Lower lobe of right lung (tissue), 2 donors: ENCODE measurements at places on chromosomes 7 and 10. TPM values are rescaled to one million over a fixed set of nuclear protein-coding genes. Genes with fewer than 3 reads are reported as not detected.
A peak's percentile ranks its signal among the peaks of the same experiment; 100 is the strongest.

SPAG6 gene
- total RNA-seq, result 10.4 TPM

ABCB1 gene
- 4.3 TPM for total RNA-seq

NAT16 gene
- not detected for total RNA-seq

STEAP1B gene
- total RNA-seq, result 1.5 TPM

FBXL13 gene
- total RNA-seq, result 3.4 TPM

GPR146 gene
- total RNA-seq, result 44.8 TPM

MTURN gene
- total RNA-seq, result 39.4 TPM

GRCh38 chr7:158782761-158783401, 46.4 kb downstream of the ESYT2 start:
- peak; percentile 54 for DNase-seq

DNA sequence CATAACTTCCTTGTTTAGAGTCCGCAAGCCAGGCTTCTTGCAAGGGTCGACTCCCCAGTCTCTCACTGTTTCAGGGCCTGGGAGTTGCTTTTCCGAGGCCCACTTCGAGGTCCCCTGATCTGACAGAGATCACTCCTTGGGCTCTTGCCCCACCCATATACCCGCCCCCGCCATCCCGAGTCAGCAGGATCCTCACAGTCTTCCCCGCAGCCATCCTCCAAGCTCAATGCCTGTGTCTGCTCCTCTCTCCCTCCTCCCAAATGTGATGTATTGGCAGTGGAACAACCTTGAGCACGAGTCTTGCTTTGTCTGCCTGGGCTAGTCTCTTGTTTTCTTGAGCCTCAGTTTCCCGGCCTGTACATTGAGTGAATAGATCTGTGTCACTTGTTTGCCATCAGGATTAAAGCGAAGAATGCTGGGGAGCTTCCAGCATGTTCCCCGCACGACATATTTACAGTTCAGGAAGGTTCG, 2.4 kb upstream of the HMX2 start:
- DNase-seq, result no peak

GRCh38 chr10:110963162-110963561, 43.8 kb downstream of the SHOC2 start:
- no peak for DNase-seq

DNA sequence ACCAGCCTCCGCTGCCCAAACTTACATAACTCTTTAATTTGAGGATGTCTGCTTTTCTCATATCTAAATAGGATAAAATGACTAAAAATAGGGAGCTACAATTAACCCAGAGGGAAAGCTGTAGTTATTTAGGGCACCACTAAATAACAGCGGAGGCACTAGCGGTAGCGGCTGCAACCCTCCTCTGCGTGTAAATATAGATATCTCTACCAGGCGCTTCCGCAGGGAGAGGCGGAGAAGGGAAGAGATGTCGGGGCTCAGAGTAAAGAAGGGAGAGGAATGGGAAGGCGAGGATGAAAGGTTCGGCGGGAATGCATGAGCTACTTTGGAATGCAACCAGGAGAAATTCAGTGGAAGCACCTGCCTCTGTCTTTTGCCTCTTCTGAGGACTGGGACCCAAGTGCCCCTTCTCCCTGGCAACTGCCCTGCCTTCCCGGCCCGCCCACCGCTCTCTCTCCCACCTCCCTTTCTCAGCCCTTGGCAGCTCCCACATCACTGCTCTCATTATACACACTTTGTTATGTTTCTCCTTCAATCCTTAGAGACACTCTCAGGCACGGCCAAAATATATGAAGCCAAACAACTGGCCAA, 698.3 kb downstream of the PARD3 start:
- DNase-seq, result no peak

DNA sequence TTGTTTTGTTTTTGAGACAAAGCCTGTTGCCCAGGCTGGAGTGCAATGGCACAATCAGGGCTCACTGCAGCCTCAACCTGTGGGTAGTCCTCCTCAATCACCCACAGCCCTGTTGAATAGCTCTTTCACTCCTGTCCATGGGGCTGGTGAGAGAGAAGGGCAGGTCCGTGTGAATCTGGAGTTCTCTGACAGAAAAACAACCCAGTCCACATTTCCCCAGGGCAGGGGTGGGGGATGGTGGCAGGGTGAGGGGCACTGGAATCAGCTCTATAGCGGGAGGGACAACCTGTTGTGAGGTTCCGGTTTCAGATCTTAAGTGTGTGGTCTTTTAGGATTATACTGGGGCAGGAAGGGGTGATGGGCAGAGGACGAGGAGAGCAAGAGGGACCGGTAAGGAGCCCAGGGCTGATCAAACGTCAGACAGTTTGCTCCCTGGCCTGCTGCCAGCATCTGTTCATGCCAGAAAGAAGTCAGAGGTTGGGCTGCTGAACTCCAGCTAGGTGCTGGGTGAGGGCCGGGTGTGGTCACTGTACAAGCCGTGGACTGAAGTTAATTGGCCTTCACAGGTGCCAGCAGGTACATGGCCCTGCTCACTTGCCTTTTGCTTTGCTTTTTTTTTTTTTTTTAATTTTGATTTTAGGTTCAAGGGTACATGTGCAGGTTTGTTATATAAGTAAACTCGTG, 33.2 kb upstream of the MKRN1 start:
- DNase-seq, result peak; percentile 65

DNA sequence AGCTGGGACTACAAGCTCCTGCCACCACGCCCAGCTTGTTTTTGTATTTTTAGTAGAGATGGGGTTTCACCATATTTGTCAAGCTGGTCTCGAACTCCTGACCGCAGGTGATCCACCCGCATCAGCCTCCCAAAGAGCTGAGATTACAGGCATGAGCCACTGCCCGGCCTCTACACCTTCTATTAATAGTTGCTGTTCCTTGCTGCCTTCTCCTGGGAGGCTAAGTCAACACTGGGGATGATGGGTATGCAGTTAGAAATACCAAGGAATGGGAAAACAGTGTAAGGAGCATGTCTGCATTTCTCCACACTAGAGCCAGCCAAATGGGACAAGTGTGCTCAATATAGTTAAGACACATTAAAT, 97.3 kb upstream of the PDLIM1 start:
- DNase-seq, result no peak

- DNase-seq, result no peak
Observed at GRCh38 chr10:133276100-133276434, 601 bp downstream of the ADAM8 start.

DNA sequence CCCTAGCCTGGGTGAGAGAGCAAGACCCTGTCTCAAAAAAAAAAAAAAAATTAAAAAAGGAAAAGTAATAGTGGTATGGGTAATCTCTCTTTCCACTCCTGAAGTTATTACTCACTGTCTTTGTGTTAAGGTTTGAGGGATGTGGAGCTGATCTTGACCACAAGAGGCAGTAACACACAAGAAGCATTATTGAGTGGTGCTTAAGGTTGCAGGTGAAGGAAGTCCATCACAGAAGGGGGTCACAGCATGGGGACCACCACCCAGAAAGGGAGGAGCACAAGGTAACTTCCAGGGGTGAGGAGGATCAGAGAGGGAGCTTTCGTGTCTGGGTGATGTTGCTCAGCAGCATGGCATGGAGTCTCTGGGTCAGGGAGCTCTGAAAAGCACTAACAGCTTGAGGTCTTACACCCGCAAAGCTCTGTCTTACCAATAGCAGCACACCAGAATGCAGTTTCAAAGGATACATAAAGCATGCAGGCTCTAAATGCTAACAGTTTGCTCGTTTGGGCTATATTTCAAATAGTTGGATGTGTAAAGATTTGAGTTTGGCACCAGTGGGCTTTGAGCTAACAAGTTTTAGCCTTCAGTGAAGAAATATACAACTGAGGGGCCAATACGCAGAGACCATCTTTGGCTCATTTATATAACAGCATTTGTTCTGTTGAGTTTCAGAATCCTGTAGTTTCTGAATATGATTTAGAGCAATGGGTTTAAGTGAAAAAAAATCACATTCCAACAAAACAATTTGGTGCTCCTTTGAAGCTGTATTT, 100.4 kb upstream of the DNAJC1 start:
- DNase-seq, result no peak

DNA sequence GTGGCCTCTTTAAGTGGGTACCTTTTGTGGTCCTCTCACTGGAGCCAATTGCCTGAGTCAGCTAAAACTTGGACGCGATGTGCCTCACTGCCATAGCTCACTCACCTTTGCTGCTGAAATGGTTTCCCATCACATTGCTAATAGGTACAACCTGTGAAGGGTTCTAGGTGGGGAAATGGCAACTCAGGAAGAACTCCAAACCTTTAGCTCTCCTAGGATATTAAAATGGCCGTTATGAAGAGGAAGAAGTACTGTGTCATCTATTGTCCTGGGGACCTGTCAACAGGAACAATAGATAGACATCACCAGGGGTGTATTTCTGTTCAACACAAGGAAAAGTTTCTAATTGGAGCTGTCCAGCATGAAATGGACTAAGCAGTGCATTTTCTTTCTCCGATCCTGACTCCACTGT, 1.2 kb upstream of the ZNF655 start:
- no peak for DNase-seq

GRCh38 chr7:106592282-106593027, 68.5 kb downstream of the CCDC71L start:
- no peak for DNase-seq

GRCh38 chr10:61618388-61618961, 44.3 kb upstream of the CABCOCO1 start:
- no peak for DNase-seq

DNA sequence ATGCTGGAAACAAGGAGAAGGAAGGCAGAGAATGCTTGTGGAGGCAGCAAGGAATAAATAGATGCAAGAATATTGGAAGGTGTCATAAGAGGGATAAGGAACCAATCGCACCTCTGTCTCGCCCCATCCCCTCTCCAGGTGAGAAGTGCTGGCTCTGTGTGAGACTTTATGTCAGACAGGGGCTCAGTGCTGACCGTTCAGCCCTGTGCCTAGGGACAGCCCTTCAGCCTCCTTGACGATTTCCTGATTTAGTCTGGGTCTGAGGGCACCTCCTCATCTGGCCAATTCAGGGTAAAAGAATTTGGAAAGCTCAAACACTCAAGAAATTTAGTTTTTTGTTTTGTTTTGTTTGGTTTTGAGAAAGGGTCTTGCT, 54.9 kb downstream of the FAM241B start:
- no peak for DNase-seq

DNA sequence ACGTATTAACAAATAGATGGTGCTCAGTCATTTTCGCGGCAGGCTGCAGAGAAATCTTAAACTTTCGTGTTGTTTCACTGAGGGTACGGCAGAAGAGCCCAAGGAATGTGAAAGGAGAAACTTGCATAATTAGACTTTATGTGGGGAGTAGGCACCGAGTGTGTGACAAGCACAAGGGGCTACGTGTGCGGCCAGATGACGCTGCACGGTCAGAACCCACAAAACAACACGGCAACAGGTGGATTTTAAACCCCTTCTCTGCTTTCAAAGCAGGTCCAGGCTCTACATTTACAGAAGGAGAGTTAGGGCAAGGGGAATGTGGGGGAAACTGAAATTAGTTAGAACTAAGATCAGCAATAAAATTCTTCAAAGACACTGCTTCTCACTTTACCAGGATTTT, 392 bp upstream of the UCN3 start:
- no peak for DNase-seq

GRCh38 chr10:129888784-129889616, 75.1 kb downstream of the EBF3 start:
- DNase-seq, result no peak

- DNase-seq, result no peak
Observed at GRCh38 chr7:48280100-48280499, 108.8 kb downstream of the ABCA13 start.
